ENCODE measurements at places on chromosomes 3 and 15. TPM values are rescaled to one million over a fixed set of nuclear protein-coding genes. Genes with fewer than 3 reads are reported as not detected.

DNA sequence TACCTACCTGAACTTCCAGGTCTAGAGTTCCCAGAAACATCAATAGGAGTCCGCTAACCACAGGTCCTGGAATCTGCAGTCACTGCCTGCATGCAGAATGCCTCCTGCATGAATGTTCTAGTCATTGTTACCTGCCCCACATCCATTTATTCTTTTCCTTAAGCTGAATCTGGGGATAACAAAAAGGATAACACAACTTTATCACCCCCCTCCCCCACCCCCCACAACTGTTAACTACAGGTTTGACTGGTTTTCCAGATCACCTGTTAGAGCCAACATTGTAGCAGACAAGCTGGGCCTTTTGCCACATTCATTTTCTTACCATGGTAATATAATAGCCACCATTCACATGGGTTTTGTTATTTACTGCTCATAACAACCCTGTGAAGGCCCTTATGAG lies 4.6 kb upstream of the CTSH start:
- no peak for DNase-seq

DNA sequence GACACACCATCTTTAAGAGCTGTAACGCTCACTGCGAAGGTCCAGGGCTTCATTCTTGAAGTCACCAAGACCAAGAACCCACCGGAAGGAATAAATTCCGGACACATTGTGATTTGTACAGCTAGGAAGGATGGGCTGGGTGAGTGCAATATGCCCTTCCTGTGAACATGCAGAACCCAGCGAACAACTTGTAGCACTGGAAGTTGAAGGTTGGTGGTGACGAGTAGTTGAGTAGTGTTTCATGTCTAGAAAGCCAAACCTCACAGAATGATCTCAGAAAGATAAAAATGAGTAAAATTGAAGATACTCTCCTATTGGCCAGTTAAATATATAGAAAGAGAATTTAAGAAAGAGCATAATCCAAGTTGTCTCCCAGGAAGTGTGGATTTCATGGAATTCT lies 462.2 kb upstream of the CFAP20DC start:
- no peak for DNase-seq

- DNase-seq: no peak
These were observed 293.8 kb downstream of the MEX3B start for GRCh38 chr15:81751816-81752545.

- DNase-seq: peak; percentile 7
These were observed 528.4 kb upstream of the SEMA6D start for GRCh38 chr15:47188758-47189507.

DNA sequence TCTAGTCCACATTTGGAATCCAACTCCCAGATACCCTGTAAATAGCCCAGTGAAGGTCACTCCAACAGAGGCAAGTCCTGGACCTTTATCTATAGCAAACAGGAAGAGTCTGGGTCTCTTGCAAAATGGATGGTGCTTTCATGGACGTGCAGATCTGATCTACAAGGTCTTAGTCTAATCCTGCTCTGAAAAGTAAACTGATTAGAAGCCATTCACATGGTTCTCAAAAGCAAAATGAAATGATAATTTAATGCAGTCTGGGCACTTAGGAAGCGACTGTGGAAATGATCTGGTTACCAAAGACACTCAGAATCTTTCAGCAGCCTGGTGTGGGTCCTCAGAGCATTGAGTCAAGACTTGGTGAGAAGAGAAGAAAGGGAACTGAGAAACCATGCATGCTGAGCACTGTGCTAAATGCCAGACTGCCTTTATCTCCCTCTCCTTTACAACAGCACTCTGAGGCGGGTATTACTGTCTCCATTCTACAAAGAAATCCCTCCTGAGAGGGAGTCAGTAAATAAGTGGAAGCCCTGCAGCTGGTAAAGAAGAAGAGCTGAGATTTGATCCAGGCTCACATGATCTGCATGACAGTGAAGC lies 29.0 kb downstream of the AQP9 start:
- no peak for DNase-seq

- no peak for DNase-seq
These were observed 195.2 kb upstream of the MME start for GRCh38 chr3:154884952-154885351.

GRCh38 chr3:88235102-88235501 lies 85.3 kb downstream of the C3orf38 start:
- no peak for DNase-seq

DNA sequence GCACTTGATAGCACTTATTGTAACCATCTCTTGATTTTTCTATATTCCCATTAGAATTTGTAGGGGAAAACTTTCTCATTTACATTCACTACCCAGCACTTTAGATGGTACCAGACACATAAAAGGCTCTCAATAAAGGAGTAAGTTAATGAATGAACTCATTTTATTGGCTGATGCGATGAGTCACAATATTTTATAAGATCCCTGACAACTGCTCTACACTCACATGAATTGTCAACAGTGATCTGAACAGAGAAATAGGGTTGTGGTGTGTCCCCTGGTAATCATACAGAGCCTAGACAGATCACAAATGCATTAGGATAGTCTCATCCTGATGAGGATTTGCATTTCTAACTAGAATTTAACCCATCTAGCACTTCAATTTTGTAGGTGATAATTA lies 567.6 kb upstream of the ARPP21 start:
- DNase-seq: no peak

- no peak for DNase-seq
These were observed 24.5 kb upstream of the BFSP2 start for GRCh38 chr3:133375403-133375745.

- no peak for DNase-seq
These were observed 81.7 kb upstream of the POU1F1 start for GRCh38 chr3:87358066-87358465.

DNA sequence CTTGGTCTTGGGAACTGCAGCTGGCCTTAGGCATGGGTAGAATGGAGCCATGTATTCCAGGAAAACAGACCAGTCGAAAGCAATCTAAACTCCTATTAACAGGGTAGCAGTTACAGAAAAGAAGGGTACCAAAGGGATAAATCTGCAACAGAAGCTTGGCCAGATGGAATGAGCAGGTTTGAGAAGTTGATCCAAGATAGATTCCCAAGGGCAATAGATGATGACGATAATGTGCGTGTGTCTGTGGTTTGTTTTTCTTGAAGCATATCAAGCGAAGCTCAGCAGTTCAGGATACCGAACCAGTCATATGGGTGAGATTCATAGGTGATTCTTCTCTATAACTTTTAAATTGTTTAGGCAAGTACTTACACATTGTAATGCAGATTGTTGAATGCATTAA lies 203.8 kb upstream of the SEMA6D start:
- no peak for DNase-seq

GRCh38 chr3:194283221-194284006 lies 67.7 kb downstream of the CPN2 start:
- DNase-seq: no peak

DNA sequence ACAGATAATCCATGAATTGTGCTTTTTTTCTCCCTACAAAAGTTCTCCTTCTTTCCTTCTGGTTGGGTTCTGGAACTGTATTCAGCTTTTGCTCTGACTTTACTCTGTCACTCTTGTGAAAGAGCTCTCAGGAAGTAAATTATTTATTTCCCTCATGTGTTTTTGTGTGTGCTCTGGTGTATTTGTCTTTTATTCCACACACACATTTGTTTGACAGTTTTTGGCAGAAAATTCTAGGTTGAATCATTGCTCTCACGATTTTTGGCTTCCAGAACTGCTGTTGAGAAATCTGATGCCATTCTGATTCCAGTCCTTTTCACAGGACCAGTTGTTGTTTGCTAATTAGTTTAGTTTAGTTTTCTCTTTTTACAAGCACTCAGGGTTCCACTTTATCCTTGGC lies 172.8 kb downstream of the PLCH1 start:
- no peak for DNase-seq

GRCh38 chr3:113532698-113533533 lies 561 bp downstream of the SIDT1 start:
- DNase-seq: peak; percentile 31

DNA sequence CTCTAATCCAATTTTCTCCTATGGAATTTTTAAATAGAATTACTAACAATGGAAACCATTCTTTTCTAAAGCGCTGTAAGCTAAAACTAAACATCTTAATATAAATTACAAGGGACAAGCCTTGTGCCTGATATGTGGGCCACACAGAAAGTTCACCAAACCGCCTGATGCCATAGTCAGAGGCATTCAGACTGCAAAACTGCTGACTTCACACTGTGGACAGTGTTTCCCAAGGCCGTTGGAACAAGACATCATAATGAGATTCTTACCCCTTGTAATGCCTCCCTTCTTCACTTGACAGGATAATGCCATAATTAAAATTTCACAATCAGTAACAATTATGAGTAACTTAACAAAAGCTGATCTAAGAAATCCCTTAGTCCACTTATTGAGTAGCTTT lies 14.9 kb downstream of the SH3GL3 start:
- DNase-seq: no peak

DNA sequence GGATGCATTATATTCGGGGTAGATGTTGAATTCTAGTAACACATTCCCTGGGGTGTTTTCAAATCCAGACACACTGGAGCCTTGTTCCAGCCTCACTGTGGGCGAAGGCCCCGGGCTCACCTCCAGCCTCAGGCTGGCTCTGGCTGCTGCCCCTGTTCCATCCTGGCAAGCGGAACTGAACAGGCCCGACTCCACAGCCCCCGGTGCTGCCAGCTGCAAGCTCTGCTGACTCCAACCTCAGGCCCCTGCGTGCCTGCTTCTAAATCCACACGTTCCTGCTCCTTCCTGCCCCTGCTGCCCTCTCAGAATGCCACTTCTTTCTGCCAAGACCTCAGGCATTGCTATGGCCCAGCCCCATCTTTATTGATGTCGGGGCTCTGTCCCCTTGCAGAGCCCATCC lies 90.6 kb downstream of the LIPC start:
- no peak for DNase-seq

- DNase-seq: no peak
These were observed 74.0 kb downstream of the SRGAP3 start for GRCh38 chr3:9175421-9175820.

- no peak for DNase-seq
These were observed 4.2 kb downstream of the EDEM1 start for GRCh38 chr3:5191555-5192304.

GRCh38 chr3:143812481-143812880 lies 35.8 kb downstream of the SLC9A9 start:
- DNase-seq: no peak

Gene PODXL2
- 21.1 TPM for polyA plus RNA-seq

Gene TP63
- 1.1 TPM for polyA plus RNA-seq

Gene CACNA1D
- 56.4 TPM for polyA plus RNA-seq

Gene PATL2
- polyA plus RNA-seq: 1.4 TPM

All from right lung (tissue), 10 donors.